ENCODE measurements at places on chromosomes 2 and 18. TPM values are rescaled to one million over a fixed set of nuclear protein-coding genes. Genes with fewer than 3 reads are reported as not detected.

- DNase-seq, result no peak
Measured at GRCh38 chr2:54909001-54909400, 141.2 kb downstream of the RTN4 start.

DNA sequence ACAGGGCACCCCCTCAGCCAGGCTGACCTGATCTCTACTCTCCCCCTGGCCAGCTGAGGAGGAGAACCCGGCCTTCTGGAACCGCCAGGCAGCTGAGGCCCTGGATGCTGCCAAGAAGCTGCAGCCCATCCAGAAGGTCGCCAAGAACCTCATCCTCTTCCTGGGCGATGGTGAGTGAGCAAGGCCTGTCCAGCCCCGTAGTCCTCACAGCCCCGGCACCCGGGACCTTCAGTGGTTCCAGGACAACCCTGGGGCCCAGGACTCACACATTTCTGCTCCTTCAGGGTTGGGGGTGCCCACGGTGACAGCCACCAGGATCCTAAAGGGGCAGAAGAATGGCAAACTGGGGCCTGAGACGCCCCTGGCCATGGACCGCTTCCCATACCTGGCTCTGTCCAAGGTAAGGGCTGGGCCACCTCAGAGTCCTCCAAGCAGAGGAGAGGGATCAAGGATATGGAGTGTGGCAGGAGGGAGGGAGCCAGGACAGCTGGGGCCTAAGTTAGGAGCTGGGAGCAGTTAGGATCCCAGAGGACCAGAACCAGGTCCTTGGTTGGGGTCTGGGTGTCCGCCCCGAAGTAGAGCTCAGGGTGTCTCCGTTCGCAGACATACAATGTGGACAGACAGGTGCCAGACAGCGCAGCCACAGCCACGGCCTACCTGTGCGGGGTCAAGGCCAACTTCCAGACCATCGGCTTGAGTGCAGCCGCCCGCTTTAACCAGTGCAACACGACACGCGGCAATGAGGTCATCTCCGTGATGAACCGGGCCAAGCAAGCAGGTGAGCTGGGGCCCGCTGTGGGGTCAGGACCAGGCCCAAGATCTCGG is 555 bp downstream of the ALPI start:
- no peak for DNase-seq

GRCh38 chr2:102585847-102586404 is 33.4 kb upstream of the SLC9A2 start:
- no peak for DNase-seq

DNA sequence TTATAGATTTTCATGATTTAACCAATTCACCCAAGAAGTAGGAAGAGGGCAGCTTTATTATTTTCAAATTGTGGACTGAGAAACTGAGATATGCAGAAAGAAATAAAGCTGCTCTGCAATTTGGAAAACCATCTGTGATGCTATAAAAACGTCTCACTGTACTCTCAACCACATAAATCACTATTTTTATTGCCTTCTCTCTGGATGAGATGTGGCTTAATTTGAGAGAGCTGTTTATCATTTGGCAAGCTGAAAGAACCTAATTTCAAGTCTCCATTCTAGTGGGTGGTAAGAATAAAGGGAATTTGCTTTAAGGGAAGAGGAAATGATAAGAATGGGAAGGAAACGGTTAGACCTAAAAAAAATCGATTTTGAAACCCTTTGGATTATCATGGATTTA is 49.9 kb upstream of the CYP1B1 start:
- no peak for DNase-seq

GRCh38 chr2:46973673-46974072 is 58.1 kb upstream of the MCFD2 start:
- DNase-seq, result no peak

Gene RNF138
- total RNA-seq, result 19.3 TPM

Gene IMPA2
- 2.5 TPM for total RNA-seq

Gene TWIST2
- total RNA-seq, result 7.2 TPM
